ENCODE measurements at places on chromosomes 2 and 18. TPM values are rescaled to one million over a fixed set of nuclear protein-coding genes. Genes with fewer than 3 reads are reported as not detected.

DNA sequence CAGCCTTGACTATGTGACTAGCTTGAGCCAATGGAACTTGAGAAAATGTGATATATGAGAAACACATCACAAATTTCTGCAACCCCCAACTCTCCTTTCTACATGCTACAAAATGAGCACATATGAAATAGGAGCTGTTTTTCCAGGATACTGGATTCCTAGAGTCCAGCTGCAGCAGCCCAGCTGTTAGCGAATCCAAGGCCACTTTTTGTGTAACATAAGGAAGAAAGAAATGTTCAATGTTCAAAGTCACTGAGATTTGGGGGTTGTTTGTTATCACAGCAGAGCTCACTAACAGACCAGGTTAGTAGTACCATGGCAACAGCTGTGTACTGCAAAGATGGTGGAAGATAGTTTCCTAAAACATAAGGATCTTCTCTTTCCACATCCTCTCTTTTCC, 12.6 kb upstream of the COL6A3 start:
- no peak for DNase-seq

The DLX1 gene
- total RNA-seq: 0.41 TPM

- DNase-seq: no peak
These were observed 62.7 kb upstream of the ARL4C start for GRCh38 chr2:234559609-234560008.

The WDSUB1 gene
- 10.0 TPM for total RNA-seq

The SLC66A2 gene
- 23.3 TPM for total RNA-seq

- DNase-seq: no peak
These were observed 33.5 kb upstream of the PXDN start for GRCh38 chr2:1777781-1778180.

The TSPYL6 gene
- total RNA-seq: 0.20 TPM

DNA sequence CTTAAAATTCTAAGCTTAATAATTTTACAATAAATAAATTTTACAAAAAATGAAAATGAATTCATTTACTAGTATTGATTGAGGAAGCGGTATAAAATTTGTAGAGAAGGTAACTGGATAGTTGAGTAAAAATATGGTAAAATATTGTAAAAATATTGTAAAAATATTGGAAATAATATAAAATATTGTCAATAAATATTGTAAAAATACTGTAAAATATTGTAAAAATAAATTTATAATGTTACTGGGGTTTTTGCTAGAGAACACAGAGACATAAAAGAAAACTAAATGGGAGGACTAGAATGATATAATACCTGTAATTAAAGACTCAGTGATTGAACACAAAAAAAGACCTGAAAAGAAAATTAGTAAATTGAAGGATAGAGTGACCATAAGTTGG, 546.3 kb upstream of the NETO1 start:
- no peak for DNase-seq

The DOK6 gene
- total RNA-seq: 5.8 TPM

The HOXD3 gene
- not detected for total RNA-seq

GRCh38 chr18:1499265-1499664, 594.6 kb downstream of the ADCYAP1 start:
- no peak for DNase-seq

DNA sequence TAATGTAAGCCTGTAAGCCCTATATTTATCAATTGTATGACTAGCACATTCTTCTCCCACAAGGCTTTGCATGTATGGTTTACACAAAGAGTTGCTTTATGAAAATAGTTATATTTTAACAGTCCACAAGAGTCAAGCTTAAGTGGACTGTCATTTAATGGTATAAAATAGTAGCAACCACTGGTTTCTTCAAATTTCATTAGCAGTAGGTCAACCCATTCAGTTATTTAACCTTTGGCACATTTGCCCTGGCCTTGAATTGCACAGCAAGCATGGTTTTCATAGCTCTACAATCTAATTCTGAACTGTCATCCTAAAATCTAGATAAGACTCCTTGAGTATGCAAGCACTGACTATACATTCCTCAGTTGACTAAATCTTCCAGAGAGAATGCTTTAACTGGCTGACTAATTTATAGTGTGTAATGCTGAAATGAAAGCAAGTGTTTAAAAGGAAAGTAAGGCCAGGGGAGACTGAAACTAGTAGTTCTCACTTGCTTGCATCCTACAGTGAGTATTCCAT, 1.8 kb downstream of the DPP4 start:
- no peak for DNase-seq

GRCh38 chr2:36035137-36035536, 320.4 kb upstream of the CRIM1 start:
- DNase-seq: no peak

DNA sequence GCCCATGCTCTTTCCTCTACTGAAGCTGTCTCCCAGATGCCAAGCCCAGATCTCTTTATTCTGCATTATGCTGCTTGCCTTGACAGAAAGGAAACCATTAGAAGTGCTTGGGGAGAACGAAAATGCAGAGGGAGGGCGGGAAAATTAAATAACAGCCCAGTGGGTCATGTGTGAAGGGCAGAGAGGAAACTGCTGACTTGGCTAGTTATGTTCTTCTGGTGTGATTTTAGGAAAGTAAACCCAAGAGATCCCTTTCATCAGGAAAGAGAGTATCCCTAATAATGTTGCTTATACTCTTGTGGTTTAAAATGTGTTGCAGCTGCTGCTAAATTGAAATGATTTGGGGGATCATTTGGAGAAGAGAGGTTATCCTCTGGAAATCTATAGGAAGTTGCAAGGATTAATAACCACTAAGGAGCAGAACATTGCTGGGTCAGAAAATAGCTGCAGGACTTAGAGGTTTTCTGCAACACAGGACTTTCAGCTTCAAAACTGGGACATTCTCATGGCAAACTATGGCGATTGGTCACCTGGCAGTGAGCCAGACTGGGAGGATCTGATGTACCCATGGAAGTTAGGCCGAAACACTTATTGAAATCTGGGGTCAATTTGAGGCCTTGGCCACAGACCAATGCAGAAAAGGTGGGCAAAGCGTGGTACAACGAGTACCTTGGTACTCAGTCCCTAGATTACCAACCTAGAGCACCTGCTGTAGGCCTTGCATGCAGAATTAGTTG, 172.2 kb downstream of the TMEM247 start:
- DNase-seq: no peak

DNA sequence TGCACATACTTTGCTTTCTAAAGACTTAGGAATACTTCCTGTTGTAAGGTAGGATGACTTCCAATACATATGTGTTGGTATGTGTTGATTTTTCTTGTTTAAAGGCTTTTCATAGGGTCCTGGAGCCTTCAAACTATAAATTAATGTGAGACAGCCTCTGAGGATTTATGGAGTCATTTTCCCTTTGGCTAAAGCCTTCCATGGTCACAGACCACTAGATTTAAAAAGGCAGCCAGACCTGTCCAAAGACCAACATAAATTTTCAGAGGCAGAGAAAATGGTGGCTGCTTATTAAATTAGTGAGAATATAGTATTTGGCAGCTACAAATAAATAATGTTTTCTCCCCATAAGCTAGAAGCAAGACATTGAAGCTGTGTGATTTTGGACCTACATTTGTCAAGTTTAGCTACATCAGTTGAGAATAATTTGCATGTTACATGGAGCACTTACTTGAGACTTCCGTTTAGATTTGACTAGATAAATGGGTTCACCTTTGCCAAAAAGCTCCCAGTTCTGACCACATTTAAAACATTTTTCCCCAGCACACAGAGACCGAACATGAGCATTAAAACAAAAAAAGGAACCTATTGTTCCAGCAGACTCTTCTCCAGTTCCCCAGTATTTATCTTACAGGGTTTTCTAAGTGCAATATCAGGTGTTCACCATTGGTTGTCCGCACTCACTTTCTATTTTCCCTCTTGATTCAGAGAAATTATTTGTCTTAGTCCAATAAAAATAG, 402.9 kb downstream of the PARD3B start:
- no peak for DNase-seq

The ATL2 gene
- 37.9 TPM for total RNA-seq

DNA sequence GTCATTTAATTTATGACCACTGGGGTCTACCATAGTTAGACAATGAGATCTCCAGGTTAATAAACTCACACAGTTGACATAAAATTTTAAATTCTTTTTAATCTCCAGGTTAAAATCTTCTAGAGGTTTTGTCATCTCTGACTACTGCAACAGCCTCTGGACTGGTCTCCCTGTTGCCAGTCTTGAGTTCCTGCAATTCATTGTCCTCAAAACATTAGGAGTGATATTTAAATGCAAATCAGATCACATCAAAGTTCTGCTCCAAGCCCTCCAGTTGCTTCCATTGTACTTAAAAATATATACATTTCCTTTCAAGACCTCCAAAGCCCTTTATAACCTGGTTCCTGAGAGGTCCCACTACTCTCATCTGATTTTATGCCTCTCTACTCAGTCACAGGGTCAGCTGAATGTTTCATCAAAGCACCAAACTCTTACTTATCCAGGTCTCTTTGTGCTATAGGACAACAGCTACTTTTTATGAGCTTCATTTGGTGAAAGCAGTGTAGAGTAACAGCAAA, 18.6 kb upstream of the LINC00305 start:
- no peak for DNase-seq

DNA sequence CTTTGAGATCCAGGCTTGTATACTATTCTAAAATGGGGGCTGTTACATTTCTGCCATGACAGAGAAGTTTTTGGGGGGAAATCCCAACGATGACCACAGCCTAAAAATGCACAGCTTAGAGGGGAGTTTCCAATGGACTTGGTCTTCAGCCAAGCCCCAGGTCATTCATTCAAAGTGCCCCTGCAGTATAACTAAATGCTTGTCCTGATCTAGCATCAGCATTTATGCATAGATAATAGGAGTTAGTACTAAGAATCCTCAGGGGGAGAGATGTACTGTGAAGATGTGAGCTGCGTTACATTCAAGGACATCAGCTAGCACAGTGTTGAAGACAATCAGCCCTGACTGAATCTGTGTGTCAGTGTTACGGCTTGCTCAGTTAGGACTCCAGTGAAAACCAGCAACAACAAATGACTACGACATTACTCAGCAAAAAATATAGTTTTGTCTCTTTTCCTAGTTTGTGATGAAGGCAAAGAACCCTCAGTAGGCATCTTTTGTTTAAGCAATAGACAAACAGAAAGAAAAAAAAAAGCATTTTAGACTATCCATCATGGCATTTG, 160.9 kb downstream of the ZEB2 start:
- no peak for DNase-seq

GRCh38 chr18:42654556-42654955, 460.9 kb downstream of the RIT2 start:
- DNase-seq: no peak

DNA sequence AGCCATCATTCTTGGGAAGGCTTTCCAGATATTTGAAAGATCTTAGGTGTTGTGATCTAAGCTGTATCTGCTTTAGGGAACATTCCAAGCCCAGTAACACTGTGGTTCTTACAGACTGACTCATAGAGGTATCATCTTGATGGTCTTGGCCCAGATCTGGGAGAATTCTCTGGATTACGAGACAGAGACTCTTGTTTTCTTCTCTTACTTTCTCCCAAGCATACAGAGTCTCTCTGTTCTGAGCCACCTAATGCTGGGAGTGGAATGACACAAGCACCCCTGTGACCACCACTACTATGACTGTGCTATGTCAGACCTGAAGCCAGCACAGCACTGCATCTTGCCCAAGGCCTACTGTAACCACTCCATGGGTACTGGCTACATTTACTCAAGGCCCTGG, 81.0 kb upstream of the EPAS1 start:
- DNase-seq: no peak

- DNase-seq: no peak
These were observed 18.3 kb downstream of the SGPP2 start for GRCh38 chr2:222442665-222443064.

DNA sequence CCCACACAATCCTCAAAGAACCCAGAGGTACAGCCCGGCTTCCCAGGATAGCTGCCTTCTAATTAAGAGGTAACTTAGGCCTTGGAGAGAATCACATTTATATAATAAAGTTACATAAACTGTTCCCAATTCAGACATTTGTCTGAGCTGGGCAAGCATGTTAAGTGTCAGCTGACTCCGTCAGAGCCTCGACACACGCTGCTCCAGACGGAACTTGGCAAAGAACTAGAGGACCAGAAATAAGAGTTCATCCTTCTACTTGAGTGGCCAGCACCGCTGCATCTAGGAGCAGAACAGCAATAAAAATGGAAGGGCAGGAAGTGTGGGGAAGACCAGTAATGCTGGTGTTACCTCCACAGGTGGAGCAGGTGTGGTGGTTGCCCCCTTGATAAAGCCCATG, 80.5 kb downstream of the MYO5B start:
- DNase-seq: no peak

DNA sequence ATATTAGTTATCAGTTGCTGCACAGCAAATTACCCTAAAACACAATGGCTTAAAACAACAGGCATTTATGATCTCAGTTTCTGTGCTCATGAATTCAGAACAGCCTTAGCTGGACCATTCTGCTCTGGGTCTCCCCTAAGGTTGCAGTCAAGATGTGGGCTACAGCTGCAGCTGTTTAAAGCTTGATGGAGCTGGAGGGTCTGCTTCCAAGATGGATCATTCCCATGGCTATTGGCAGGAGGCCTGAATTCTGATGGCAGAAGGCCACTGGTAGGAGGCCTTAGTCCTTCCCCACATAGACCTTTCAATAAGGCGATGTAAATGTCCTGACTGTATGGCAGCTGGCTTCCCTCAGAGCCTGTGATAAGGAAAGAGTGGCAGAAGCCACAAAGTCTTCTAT, 118.6 kb upstream of the SERPINE2 start:
- DNase-seq: no peak

- no peak for DNase-seq
These were observed 299.1 kb upstream of the SPRED2 start for GRCh38 chr2:65731476-65731875.

- no peak for DNase-seq
These were observed 30.1 kb downstream of the ITGA6 start for GRCh38 chr2:172457536-172457935.

- DNase-seq: no peak
These were observed 20.8 kb upstream of the HPCAL1 start for GRCh38 chr2:10281891-10282290.

DNA sequence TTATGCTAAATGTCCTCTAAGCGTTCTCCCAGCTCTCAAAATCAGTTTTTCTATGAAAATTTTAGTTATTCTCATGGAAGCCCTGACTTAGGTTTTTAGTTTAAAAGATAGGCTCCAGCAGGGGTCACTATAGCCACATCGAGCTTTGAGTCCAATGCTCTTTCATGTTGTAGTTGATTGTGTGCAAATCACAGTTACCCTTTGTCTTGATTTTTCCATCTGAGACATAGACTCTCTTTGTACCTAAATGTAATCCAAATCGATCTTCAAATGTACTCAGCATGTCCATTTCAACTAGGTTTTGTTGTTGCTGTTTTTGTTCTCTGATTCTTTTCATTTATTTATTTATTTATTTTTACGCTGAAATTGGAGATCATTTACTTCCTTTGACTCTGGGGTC, 26.4 kb upstream of the MSTN start:
- no peak for DNase-seq

- peak; percentile 72 for DNase-seq
These were observed 403 bp downstream of the TMEM127 start for GRCh38 chr2:96265349-96265839.

- no peak for DNase-seq
These were observed 1610.8 kb downstream of the SUCLG1 start for GRCh38 chr2:82848285-82848684.

The OTOS gene
- total RNA-seq: not detected

GRCh38 chr18:1578505-1578904, 673.8 kb downstream of the ADCYAP1 start:
- DNase-seq: peak; percentile 5

GRCh38 chr2:144130551-144130950, 389.4 kb downstream of the ZEB2 start:
- no peak for DNase-seq

The CDKL4 gene
- total RNA-seq: 0.24 TPM

Measured in heart right ventricle (tissue), 16 donors.